ENCODE measurements at places on chromosomes 1 and 21.

DNA sequence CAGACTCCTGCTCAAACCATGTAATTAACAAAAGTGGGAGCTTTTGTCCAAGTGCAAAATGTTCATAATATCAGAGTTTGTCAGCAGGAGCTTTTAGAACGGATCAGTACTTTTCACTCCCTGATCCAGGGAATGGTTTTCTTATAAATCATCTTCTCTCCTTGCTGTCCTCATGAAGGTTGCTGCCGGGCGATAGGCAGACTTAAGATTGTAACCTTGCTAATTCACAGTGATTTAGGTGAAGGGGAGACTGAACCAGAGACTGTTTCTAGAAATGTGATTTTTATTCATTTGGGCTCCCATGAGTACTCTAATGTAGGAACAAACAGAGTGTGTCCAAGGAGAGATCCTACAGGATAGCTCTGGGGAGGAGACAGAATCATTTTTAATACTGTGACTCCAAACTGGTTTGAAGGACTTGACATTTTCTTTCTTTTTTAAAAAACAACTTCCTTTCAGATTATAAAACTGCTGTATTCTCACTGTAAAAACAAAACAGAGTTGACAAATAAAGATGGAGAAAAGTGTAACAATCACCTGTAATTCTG is 23.7 kb downstream of the ELAVL4 start:
- DNase-seq = no peak

GRCh38 chr1:115183721-115184259 is 94.5 kb upstream of the TSPAN2 start:
- no peak for DNase-seq

DNA sequence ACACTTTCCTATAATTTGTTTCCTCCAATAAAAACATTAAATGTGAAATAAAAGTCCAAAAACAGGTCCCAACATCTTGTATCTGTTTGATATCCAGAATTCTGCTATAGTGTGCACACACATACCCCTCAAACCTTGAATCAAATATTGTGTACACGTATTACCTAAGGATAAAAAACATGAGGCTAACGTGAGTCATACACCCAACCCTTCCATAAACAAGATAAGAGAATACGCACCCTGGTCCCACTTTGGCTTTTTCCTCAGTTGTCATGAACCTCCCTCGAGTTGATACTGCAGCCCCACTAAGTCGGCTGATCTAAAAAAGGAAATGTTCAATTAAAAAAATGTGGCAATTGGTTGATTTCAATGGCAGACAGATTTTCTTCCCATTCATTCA is 5.2 kb downstream of the KHDC4 start:
- no peak for DNase-seq

DNA sequence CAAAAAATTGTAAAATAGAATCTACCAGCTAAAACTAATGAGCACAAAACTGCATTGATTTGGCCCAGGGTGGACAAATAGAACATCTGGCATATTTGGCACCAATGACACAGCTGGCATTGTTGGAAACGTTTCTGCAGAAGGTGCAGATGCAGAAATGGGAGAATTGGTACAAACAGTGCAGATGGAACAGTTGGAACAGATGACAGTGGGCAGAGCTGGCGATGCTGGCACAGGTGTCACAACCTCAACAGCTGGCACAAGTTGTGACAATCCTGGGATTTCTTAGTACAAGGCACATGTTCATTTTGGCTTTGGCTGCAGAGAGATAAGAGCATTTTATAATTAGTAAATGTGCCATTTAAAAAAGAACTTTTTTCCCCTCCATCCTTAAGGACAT is 91.1 kb upstream of the ZBTB18 start:
- DNase-seq = no peak
